ENCODE measurements at places on chromosomes 3 and 15.
A peak's percentile ranks its signal among the peaks of the same experiment; 100 is the strongest.

- no peak for DNase-seq
Measured at GRCh38 chr3:194278186-194278845, 72.8 kb downstream of the CPN2 start.

DNA sequence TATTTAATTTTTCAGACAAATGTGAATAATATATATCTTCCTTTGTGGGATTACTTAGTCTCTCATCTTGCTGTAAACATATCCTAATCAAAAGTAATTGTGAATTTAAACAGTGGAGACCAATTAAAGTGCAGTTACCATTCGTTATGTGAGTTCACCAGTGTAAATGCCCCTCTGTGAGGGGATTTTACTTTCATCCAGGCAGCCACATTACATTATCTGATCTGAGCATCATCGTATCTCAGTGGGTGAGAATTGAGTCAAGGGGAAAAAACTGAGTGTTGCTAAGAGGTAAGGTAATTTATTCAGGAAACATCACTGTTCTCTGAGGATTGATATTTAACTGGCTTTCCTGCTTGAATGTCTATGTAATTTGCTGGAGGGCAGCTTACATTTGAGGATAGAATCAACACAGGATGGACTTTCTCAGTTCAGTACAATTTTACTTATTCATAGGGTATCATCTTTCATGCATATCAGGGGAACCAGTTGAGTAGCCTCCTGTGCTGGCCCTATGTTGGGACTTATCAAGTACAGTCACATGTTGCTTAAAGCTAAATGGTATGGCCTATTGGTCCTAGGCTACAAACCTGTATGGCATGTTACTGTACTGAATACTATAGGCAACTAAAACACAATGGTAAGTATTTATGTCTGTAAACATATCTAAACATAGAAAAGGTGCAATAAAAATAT is 219.7 kb downstream of the CD47 start:
- DNase-seq: peak; percentile 17

DNA sequence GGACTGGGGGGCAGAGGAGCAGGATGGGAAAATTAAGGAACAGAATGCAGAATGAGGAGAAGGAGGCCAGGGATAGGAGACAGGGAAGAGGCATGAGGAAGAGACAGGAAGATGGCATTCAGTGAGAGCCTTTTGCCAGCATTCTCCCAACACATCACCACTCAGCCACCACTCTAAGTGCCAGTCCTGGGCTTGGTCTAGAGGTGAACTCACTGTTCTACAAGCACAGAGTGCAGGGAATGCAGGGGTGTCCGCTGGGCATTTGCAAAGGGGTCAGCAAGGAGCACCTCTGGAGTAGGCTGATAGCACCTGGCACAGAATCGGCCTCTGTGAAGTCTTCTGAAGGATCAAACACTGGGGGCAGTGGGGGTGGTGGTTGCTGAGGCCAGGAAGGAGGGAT is 14.6 kb upstream of the IGDCC3 start:
- DNase-seq: no peak

DNA sequence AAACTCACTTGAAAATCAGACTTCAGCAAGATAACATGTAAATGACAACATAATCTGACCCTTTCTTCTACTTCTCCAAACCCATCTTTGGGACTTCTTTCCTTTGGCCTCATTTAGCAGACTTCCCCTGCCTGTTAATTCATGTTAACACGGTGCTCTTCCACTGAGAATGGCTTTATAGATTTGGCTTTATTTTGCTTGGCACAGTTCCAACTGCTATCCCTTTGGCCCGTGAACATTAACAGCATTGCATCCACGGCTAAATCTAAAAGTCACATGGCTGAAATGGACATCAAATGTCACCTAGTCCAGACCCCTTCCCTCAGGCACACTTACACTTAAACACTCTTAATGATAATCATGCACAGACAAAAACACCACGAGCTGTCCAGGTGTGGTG is 3.8 kb downstream of the ZMAT3 start:
- no peak for DNase-seq

DNA sequence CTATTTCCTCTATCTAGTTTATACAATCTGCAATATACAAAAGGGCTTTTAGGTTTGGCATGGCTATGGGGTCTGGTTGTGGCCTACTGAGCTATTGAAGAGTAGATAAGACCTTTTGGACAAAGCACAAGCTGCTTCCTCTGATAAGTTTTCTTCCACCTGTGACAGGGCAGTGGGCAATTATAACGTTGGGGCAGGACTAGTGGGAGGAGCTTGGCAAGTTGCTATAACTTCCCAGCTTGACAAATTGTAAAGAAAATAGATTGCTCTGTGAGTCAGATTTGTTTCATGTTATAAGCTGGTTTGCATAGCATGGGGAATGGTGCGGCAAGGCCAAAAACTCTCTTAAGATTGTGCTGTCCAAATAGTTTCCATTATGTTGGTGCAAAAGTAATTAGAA is 64.9 kb downstream of the SLC7A14 start:
- DNase-seq: no peak

DNA sequence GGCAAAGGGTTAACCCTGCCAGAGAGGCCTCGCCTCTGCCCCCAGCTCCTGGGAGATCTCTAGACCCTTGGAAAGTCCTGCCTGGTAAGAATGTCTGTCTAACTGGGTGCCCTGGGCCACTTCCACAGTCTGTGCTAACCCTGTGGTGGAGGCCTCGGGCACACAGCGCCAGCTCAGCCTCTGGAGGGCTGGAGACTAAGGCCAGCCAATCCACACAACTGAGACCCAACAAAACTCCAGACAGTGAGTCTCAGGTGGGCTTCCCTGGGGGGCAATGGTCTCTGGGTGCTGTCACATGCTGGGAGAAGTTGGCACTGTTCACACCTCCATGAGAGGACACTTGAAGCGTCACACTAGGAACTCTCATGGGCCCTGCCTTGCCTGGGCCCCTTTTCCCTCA is 19.5 kb downstream of the ZXDC start:
- no peak for DNase-seq

DNA sequence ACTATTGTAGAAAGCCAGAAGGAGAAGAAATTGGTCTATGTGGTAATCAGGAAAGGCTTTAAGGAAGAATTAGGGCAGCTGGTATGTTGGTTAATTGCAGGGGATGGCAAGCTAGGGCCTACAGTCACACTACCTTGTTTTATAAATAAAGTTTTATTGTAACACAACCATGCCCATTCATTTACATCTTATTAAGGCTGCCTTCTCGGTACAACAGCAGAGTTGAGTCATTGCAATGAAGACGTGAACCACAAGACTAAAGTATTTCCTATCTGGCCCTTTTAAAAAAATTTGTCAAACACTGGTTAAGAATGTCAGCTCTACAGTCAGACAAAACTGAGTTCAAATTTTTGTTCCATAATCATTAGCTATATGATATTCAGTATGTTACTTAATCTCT is 8.3 kb downstream of the SERPINI1 start:
- DNase-seq: no peak

DNA sequence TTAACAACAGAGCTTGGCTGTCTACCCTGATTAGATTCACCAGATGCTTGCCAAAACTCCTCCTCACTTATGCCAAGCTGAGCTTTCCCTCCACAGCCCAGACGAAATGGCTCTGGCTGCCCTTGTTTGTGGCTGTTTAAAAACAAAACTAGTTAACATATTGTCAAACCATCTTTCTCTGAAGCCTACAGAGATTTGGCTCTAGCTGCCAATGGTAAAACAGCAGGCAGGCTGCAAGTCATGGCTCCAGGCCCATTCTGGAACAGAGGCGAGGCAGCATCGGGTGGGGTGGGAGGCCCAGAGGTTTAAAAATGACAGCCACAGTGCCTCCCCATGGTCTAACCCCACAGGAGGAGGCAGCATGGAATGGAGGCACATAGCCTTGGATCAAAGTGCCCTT is 75.9 kb downstream of the SCN5A start:
- no peak for DNase-seq

GRCh38 chr3:33218446-33219174 is at the start of gene SUSD5:
SUSD5 (minus strand) TSS chr3:33218810; CDS start chr3:33218797, 13 bp downstream.
- DNase-seq: no peak

DNA sequence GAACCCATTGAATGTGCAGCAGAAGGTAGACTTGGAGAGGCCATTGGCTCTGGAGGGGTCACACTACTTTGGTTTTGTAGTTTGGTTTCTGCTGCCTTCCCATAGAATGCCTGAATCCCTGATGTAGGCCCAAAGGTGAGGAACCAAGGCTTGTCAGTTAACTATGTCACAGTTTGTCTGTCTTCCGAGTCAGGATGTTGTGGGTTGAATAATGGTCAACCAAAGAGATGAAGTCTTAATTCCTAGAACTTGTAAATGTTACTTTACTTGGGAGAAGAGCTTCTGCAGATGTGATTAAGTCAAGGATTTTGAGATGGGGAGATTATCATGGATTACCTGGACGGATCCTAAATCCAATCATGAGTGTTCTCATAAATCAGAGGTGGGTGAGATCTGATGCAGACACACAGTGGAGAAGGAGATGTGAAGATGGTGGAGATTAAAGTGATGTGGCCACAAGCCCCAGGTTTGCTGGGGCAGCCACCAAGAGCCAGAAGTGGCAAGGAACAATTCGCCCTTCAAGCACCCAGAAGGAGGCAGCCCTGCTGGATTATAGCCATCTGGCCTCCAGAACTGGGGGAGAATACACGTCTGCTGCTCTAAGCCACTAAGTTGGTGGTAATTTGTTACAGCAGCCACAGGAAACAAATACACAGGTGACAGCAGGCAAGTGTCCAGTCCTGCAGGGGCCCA is 2.3 kb upstream of the CCR8 start:
- DNase-seq: no peak

GRCh38 chr3:170320461-170321121 is 36.9 kb upstream of the SKIL start:
- DNase-seq: no peak

DNA sequence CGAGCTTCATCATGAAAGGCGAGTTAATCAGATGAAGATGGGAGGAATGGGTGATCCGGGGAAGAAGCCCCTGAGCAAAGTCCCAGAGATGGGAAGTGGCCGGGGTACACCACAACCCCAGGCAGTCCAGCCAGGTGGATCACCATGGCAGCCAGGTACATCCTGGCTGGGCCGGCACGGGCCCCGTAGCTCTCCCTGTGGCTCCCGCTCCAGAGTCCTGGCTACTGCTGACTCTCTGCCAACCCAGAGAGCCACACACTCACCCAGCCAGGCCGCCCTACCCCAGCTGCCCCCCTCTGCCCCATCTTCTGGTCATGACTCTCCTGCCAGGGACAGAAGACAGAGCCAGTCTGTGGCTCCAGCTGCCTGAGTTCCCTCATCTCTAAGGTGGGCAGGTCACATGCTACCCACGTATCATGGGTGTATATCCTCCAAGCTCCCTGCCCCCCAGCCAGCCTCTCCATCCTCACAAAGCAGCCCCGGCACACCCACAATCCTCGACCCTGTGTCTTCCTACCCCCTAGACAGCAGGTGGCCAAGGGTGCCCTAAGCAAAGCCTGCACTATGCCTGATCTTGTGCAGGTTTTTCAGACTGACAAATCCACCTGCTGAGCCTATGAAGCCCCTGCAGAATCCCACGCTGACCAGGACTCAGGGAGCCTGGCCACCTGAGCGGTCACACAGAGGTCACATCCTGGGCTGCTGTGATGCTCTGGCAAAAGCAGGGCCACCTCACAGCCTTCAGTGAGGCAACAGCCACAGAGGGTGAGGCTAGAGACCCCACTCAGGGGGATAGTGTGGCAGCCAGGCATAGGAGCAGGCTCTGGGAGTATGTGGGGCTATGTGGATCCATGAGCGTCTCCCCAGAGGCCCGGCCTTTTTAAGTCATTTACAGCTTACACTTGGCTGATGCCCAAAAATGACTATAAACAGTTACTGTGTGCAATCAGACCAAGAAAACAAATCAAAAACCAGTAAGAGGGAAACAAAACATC is 13.2 kb downstream of the XXYLT1 start:
- DNase-seq: no peak

- DNase-seq: no peak
Measured at GRCh38 chr3:52006017-52006819, 10.5 kb upstream of the RPL29 start.

- no peak for DNase-seq
Measured at GRCh38 chr3:182796310-182796709, 3.0 kb downstream of the ATP11B start.

DNA sequence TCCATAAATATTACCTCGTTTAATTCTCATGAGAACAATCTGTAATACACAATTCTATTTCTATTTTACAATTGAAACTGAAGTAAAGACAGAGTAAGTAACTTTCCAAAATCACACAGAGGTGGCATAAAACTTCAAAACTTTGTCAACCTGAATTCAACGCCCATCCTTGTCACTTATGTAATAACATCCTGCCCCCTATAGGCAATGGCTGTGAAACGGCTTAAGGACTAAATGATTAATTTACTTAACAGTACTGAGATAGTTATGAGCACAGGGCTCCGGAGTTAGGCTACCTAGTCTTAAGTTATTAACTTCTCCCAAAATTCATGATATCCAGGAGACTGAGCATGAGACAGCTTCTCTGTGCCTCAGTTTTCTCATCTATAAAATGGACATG is 293.1 kb upstream of the CHRM5 start:
- peak; percentile 55 for DNase-seq

DNA sequence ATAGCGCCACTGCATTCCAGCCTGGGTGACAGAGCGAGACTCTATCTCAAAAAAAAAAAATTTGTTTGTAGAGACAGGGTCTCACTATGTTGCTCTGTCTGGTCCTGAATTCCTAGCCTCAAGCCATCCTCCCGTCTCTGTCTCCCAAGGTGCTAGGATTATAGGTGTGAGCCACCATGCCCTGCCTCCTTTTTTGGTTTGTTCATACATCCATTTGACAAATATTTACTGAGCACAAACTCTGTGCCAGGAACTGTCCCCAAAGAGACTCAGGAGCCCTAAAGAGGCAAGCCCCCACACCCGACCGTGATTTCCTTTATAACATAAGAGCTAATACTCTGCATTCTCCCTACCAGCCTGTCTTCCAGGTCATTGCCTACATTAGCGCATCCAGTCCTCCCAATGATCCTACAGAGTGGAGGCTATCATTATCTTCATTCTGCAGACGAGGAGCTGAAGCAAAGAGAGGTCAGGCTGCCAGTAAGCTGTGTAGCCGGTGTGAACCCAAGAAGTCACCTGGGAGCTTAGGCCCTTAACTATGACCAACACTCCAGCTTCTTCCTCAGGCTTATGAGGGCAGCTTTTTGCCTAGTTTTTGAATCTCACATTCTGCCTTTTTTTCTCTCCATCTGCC is 6.3 kb upstream of the PXK start:
- no peak for DNase-seq

DNA sequence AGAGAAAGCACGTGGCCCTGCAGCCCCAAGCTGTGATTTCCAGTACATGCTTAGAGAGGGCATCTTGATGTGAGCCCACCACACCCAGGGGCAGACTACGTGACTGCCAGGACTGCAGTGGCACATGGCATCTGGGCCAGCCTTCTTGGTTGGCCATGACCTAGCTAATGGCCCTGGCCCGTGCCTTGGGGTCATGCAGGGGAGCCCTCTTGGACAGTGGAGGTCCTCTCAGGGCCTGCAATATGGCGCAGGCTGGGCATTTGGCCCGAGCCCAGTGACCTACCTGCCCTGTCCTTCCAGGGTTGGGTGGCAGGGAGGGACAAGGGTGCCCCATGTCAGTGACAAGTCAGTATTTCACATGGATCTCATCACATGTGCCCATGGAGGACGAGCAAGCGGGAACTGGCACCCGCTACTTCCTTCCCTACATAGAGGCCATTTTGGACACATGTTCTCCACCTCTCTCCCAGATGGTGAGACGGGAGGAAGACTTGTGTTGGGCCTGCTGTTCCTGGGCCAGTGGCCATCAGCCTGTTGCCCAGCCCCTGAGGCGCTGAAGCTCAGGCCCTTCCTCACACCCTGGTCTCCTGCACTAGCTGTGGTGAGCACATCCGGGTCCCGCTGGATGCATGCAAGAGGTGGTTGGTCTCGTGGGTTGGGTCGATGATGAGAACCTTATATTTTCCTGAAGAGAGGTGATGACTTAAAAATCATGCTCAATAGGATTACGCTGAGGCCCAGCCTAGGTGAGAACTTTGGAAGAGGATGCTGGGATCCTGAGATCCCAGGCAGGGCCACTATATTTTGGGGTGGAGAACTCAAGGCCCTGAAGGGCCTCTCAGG is 195.6 kb downstream of the UBE3A start:
- no peak for DNase-seq

Data from GM13977 (cell line).